ENCODE measurements at places on chromosomes 16 and 17. TPM values are rescaled to one million over a fixed set of nuclear protein-coding genes. Genes with fewer than 3 reads are reported as not detected.

The TPSAB1 gene
- total RNA-seq, result not detected

The UNC45B gene
- under 0.01 TPM for total RNA-seq

The ADAD2 gene
- 0.44 TPM for total RNA-seq

The ZACN gene
- total RNA-seq, result not detected

The CES5A gene
- total RNA-seq, result not detected
